ENCODE measurements at places on chromosomes 3 and 15. TPM values are rescaled to one million over a fixed set of nuclear protein-coding genes. Genes with fewer than 3 reads are reported as not detected.

- no peak for DNase-seq
Measured at GRCh38 chr3:175304404-175304803, 445.3 kb downstream of the NAALADL2 start.

DNA sequence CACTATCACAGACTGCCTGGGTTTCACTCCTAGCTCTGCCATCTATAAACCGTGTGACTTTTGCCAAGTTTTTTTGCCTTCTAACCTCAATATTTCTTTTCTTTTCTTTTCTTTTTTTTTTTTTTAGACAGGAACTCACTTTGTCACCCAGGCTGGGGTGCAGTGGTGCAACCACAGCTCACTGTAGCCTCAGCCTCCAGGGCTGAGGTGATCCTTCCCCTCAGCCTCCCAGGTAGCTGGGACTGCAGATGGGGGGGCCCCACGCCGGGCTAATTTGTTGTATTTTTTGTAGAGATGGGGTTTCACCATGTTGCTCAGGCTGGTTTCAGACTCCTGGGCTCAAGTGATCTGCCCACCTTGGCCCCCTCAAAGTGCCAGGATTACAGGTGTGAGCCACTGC lies 3.2 kb upstream of the ADAM10 start:
- DNase-seq = no peak

- DNase-seq = peak; percentile 80
Measured at GRCh38 chr15:31867536-31868442, 162.5 kb upstream of the CHRNA7 start.

ATP13A4 gene
- total RNA-seq = not detected

GOLGA6L9 gene
- 0.85 TPM for total RNA-seq

ISLR2 gene
- not detected for total RNA-seq

LYZL4 gene
- not detected for total RNA-seq

RASSF1 gene
- total RNA-seq = 21.7 TPM
